ENCODE measurements at places on chromosomes 12 and 14.

DNA sequence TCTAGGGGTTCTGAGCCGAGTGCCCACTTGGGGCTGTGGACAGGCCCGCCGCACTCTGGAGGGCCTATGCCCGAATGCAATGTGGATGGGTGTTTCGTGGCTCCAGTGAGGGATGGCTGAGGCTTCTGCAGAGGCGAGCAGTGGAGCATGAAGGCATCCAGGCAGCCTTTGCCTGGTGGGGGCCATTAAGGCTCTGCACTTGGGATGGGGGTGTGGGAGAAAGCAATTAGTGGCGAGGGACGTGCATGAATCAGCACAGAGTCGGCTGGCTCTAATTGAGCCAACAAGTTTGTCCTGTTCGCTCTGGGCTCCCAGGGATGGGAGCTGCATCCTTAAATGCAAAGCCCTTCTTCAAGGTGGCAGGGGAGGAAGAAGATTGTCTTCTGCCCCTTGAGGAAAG, 346.9 kb upstream of the FKBP4 start:
- DNase-seq: no peak

GRCh38 chr14:20419419-20419818, 6.1 kb upstream of the TEP1 start:
- DNase-seq: no peak

DNA sequence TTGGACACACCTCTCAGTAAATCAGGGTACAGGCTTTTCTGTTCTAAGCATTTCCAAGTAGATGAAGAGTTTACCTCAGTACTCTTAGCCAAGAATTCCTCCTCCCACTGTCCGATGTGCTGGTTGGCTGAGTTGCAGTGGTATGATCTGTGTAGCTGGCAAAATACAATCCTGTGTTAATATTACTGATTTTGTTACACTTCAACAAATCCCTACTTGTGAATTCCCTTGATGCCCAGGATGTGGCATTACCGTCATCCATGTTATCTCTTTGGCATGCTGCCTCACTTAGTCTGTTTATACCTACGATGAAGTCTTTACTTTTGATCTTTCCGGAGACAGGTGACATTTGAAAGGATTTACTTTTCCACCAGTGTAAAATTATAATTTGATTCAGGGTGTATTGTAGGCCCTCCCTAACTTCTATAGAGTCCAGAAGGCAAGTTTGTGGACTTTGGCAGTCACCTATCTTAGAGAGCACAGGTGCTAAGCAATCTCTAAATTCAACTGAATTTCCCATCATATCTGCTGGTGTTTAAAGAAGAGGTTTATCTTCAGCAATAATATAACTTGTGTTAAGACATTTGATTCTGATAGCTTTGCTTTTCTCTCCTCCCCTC, 10.1 kb downstream of the CCDC196 start:
- DNase-seq: no peak

DNA sequence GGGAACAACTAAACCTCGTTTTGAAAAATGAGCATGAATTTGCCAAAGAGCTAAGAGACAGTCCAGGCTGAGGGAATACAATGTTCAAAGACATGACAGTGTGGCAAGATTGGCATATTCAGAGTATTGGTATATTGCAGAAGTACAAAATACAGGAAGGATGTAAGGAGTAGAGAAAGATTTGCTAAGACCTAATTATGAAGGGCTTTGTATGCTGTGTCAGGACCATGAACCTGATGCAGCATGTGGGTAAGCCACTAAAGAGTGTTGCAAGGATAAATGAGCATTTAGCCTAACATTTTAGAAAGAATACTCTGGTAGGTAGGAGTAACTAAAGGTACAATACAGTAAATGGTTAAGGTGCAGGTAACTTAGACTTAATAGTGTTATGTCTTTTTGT, 65.1 kb downstream of the KTN1 start:
- no peak for DNase-seq

DNA sequence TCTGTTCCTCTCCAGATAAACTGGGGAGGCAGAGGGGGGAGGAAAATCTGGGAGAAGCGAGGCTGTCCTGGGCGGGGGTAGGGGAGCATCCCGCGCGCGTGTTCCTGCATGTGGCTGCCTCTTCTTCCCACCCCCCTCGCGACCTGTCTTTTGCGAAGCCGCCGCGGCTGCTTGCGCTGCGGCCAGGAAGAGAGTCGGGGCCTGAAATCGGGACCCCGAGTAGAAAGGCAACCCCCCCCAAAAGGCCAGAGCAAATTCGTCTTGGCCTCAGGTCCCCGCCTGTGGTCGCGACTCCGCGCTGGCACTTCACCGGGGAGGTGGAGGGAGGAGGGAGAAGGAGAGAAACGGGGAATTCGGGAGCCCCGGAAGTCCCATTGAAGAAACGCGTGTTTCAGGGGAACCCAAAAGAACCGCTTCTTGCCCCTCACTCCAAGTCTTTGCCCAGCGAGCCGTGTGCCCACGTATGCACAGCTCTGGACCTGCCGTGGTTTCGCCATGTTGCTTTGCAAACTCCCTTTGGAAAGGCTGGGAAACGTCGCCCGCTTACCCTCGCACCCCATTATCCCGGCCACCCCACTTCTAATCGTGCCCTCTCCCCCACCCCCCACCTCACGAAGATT, 944 bp downstream of the CCND2 start:
- DNase-seq: peak; percentile 59

DNA sequence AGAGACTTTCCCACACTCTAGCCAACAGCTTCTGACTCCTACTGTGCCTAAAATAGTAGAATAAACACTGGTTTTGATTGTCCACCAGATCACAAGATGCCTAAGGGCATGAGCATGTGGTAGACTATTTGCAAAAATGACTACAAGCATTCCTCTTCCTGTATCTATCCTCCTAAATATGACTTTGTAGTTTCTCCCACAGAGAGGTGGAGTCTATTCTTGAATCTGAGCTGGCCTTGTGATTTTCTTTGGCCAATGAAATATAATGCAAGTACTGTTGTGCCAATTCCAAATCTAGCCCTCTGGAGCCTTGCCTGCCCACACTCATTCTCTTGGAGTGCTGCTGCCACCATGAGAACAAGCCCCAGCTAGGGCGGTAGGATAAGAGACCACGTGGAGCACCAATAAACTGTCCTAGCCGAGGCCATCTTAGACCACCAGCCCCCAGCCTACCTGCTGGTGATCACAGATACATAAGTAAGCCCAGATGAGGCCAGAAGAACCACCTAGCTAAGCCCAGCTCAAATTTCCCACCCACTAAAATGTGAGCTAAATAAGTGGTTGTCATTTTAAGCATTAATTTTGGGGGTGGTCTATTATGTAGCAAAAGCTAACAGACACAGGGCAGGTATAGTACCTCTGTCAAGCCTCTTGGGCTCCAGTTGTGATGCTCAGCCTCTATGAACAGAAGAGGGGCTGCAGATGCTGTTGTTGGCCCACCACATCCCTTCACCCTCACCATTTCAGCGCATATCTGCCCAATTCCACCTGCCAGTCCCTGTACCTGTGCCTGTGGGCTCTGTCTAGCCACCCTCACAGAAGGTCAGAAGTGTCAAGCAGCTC, 17.9 kb downstream of the ZFP36L1 start:
- no peak for DNase-seq

DNA sequence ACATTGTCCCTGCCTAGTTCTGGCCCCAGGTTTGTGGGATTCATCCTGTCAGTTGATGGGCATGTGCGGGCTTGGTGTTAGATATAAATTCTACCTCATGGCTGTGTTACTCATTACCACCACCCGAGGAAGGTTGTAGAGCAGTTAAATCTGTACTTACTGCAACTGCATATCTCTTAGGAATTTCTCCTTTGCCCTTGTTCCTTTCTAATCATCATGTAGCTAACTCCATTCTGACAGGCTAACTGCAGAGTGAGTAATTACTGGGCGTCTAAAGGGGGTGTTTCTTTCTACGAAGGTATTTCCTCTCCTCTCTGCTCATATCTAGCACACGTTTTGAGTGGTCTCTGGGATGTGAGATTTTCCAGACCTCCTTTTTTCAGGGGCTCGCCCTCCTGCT, 1076.7 kb downstream of the TMTC2 start:
- DNase-seq: no peak

DNA sequence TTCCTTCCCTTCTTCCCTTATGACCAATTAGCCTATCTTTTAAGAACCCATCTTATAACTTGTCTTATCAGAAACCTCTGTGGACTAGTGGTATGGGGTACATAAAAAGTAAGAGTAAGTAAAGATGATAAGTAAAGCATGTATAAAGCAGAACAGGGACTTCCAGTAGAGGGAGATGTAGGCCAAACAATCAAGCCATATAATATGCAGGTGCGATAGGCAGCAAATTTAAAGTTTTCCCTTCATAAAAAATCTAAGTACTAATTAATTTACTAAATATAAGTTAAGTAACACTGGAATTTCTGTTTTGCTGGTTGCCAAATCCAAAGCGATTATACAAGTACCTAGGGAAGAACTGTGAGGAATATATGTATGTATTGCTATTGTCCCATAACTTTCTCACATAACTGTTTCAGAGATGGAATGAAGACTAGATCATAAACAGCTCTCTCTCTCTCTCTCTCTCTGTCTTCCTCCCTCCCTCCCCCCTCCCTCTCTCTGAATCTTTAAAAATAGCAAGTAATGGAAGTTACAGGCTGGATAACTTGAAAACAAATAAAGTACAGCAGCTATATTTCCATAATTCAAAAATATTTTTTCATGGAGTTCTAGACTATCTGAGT, 25.7 kb downstream of the METTL25 start:
- no peak for DNase-seq

GRCh38 chr12:108305991-108306501, 33.1 kb downstream of the CMKLR1 start:
- no peak for DNase-seq

- no peak for DNase-seq
Measured at GRCh38 chr12:3298603-3299002, 192.4 kb upstream of the PRMT8 start.

DNA sequence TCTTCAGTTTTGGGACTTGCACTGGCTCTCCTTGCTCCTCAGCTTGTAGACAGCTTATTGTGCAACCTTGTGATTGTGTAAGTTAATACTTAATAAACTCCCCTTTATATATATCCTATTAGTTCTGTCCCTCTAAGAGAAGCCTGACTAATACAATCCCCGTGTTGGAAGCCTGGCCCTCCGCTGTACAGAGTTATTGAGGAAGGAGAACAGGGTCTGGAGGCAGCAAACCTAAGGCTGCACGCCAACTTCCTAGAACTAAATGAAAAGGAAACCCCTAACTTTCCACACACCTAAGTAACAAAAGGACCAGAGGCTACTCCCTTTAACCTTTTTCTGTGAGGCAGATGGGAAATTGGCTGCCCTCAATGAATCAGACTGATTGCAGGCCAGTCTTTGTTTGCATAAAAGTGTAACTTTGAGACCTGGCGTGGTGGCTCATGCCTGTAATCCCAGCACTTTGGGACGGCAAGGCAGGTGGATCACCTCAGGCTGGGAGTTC, 42.6 kb upstream of the LIMA1 start:
- no peak for DNase-seq

DNA sequence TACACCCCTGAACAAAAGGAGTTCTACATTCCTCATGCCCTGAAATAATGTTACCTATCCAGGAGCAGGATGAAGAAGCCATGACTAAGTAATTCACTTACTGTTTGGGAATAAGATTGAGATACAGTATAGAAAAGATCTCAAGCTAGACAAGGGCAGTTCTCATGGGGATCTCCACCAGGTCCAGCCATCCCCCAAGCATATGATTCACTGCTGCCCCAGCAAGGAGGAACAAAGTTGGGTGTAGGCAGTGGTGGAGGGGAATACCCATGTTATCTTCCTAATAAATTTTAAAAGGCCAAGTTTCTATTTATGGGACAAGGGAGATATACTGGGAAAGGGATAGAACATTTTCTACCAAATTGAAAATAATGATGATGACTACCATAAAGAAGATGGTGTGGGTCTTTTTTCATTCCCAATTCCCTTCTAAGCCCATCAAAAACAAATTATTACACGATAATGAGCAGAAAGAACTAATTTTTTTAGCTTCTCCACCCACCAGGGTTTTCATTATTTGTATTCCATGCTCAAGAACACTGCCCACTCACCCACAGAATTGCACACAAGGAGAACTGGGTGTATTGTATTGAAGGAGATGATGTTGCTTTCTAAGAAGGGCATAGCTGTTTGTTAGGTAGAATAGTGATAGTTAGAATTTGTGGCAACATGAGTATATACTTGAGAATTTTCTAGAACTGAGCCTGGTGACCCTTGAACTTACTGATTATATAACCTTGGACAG, 204.6 kb downstream of the BTG1 start:
- no peak for DNase-seq

- DNase-seq: no peak
Measured at GRCh38 chr14:51012055-51012454, 67.8 kb upstream of the PYGL start.

DNA sequence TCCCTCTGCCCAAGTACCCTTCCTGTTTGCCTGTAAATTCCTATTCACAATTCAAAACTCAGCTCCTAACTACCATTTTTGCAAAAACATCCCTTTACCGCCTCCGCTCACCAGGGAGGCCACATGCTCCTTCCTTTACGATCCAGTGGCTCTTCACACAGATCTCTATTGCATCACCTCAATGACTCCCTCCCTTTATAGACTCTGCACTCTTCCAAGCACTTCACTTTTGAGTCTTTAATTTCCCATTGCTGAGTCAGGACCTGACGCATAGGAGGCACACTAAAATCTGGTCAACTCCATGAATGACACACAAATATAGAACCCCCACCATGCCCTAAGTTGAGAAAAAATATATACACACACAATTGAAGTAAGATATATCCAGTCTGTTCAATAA, 45.9 kb downstream of the PPP1R13B start:
- no peak for DNase-seq

DNA sequence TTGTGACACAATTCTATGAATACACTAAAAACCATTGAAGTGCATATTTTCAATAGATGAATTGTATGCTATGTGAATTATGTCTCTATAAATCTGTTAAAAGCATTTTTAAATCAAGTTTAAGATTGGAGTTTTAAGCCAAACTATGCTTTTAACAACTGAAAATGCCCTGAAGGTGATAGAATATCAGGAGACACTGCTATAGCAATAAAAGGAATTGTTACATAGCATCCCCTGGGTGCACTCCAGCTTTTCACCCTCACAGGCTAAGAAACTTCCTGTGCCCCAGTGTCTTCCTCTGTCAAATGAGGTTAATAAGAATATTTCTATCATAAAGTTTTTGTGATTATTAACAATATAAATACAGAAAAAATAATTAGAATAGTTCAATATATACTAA, 472.7 kb upstream of the TMPO start:
- no peak for DNase-seq

Data from left ventricle myocardium superior (tissue), 1 donor.